Lower lobe of right lung (tissue), 2 donors: ENCODE measurements at places on chromosomes 6 and 20.

DNA sequence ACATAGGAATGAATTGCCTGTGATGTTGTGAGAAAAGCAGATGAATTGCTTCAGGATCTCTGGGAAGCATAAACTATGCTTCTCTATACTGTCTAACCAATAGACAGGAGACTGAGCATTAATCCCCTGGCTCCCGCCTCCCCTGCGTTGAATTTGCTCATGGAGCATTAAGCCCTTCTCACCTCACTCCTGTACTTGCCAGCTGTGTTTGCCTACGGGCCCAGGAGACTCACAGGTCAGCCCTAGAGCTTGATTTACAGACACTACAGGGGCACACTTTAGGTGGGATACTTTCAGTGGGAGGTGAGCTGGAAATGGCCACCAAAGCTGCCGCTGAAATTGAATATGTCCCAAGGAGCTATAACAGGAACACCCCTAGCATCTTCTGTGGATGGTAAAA lies 418.7 kb downstream of the CBLN4 start:
- DNase-seq = no peak

GRCh38 chr6:168015482-168016175 lies 18.2 kb downstream of the KIF25 start:
- DNase-seq = peak; percentile 20

DNA sequence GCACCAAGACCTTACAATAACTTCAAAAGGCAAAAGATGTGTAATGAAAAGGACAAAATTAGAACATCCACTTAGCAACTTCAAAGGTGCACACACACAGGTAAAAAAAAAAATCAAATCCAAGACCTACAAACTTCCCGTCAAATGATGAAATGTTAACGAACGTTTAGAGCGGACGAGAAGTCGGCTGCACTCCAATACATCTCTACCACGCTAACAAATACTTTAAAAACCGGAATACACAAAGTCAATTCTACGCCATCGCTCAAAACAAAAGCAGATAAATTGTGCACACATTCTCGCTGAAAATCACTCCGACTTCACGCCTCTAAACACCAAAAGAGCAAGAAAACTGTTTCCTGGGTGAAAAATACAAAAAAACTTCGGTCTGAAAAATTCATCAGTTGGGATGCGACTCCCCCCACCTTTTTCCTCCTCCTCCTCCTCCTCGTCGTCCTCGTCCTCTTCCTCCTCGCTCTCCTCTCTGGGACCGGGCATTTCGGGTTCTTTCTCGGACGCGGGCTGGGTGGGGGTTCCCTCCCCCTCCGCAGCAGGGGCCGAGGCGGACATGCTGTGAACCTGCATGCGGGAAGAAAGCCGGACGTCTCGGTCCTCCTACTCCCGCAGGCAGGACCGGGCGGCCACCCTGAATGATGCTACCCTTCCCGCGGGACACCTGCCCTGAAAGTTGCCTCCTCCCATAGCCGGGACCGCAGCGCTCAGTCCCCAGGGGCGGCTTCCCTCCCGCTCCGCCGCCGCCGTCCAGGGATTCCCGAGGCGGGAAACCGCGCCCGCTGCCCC lies 712 bp downstream of the DEK start:
- peak; percentile 74 for DNase-seq

GRCh38 chr20:4086771-4087687 lies 71.7 kb upstream of the RNF24 start:
- no peak for DNase-seq

DNA sequence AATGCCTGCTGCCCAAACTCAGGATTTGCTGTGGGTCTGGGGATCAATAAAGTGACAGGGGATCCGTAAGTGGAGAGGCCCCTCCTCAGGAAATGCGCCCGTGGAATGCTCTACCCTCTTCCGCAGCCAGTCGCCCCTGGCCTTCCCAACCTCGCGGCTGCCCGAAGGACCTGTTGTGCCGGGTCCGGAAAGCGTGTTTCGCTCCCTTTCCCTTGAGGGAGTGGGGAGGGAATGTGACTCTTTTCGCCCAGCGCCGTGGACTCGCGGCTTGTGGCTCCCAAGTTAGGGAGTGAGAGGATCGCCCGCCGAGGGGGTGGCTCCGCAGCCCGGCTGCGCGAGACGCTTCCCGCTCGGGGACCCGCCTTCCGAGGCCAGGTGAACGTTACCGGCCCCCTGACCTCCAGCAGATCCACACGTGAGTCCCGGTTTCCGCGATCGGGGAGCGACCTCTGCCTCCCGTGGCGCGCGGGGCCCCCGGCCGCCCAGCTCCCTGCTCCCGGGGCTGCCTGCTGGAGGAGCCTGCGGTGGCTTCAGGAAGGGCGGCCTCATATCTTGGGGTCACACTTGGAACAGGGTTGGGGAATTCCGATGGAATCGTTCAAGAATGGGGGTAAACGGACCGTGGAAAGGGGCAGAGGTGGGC lies 666 bp downstream of the TPD52L1 start:
- peak; percentile 53 for DNase-seq

DNA sequence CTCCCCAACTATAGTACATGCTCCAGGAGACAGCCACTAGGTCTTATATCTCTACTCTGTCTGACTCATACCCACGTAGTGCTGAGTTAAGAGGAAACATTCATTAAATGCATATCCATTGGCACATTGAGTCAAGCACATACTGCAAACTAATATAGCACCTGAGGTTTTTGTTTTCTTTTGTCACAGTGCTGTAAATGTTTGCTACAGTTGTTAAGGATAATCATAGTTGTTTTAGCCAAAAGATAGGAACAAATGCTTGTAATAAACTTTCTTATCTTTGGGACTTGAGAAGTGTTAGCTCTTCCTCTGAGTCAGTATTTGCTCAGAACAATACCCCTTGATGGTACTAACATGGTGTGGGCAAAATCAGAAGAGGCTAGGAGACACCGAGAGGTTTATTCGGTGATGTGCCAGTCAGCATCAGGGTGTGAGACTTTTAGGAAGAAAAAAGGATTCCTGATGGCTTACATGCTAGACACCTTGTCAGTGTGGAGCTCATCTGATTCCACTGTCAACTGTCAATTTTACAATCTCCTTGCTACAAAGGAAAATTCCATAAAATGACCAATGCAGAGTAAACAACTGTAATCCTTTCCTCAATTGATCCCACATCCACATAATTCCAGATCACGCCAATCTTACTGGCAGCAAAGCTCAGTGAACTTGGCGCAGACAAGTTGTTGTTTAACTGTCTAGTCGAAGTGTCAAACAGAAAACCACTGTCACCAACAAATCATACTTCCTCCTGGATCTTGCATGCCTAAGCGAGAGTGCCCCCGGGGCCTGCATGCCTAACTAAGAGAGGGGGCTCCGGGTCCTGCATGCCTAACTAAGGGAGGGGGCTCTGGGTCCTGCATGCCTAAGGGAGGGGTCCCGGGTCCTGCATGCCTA lies 36.1 kb downstream of the ELOVL2 start:
- no peak for DNase-seq

- DNase-seq = no peak
Observed at GRCh38 chr6:157967020-157967419, 14.6 kb upstream of the SYNJ2 start.

DNA sequence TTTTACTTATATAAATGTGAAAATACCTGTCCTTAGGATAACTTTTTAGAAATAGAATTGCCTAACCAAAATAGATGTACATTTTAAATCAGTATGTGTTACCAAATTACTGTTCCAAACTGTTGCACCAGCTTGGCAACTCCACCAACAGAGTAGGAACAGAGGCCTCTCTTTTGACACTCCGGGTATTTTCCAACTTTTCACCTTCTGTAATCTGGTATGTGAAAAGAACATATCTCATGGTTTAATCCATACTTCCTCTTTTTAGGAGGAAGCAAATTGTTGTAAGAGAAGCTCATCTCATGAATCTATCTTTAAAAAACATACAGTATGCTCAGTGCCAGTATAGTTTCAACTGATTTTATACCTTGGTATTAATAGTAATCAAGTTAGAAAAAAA lies 24.9 kb downstream of the RNF144B start:
- no peak for DNase-seq

DNA sequence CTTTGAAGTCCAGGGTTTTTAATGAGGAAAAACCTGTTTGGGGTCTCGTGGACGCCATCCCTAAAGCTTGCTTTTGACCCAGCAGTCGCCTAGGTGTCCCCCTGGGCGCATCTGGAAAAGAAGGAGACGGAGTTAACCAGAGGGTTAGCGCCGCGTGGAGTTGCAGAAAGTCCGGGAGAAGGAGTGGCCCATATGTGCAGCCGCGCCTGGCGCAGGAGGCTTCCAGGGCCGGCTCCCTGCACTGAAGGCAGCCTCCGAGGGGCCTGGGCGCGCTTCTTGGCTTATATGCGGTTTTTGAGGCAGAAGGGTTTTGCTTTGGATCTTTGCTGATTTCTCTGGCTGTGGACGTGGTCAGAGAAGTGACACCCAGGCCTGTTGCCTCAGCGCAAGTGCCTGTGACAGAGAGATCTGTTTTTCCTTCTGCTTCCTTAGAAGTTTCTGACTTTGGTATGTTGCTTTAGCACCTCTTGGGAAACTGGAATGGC lies 987 bp downstream of the TMEM181 start:
- peak; percentile 58 for DNase-seq

DNA sequence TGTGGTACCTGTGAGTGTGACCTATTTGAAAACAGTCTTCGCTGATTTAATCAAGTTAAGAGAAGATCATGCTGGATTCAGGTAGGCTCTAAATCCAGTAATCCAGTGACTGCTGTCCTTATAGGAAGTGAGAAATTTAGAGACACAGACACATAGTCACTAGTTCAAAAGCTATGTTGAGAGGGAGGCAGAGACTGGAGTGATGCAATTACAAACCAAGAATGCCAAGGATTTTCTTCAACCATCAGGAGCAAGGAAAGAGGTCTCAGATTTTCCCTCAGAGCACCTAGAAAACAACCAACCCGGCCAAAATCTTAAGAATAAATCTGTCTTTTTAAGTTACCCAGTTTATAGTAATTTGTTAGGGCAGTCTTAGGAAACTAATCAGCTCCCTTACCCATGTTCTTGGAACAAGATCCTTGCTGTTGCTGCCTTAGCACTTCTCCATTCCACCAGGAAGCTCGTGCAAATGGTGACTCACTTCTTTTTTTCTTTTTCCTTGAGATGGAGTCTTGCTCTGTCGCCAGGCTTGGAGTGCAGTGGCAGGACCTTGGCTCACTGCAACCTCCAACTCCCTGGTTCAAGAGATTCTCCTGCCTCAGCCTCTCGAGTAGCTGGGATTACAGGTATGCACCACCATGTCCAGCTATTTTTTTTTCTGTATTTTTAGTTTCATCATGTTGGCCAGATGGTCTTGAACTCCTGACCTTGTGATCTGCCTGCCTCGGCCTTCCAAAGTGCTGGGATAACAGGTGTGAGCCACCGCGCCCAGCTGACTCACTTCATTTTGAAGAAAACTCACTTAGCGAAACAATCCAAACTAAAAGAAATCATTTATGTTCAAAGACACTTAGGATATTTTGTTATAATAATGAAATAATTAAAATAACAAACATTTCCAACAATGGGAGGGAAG lies 34.4 kb upstream of the ZNF184 start:
- no peak for DNase-seq

- no peak for DNase-seq
Observed at GRCh38 chr6:1542335-1542734, 67.4 kb upstream of the FOXC1 start.

GRCh38 chr20:5932796-5933195 lies 17.5 kb downstream of the TRMT6 start:
- no peak for DNase-seq

DNA sequence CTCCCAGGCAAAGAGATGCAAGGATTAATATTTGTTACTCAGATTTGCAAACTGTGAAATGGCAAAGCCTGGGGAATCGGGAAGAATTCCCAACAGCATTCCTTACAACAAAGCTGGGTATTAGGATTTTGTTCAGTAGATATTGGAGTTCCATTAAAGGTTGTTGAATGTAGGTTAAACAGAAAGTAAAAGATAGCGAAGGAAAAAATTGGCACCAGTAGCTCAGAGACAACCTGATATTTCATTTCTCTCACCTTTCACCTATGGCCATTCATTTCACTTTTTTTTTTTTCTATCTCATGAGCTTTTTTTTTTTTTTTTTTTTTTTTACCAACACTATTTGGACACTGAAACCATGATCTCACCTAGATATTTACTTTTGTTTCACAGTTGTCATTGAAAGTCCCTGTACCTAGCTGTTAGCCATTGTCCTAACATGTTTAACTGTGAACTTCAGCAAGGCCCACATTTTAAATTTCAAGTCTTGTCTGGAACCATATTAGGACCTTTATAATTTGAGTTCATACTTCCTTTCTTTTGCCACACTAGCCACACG lies 552.5 kb downstream of the HAO1 start:
- DNase-seq = no peak

- no peak for DNase-seq
Observed at GRCh38 chr6:98844244-98845210, 10.2 kb downstream of the POU3F2 start.

DNA sequence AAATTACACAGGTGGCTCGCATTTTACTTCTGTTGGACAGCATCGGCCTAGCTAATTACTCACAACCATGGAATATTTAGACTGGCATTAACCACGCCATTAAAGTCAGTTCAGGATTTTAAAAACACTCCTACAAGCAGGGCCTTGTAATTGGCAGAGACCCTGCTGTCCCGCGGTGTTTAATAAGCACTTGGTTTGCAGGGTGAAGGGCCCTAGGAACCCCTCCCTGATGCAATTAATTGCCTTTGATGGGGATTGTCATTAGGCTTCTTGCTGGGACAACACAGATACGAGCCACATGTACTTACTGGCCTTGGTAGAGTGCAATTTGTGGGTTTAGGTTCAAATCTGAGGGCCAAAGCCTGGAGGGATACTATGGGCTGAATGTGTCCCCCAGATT lies 7.8 kb upstream of the VSTM2L start:
- DNase-seq = no peak

GRCh38 chr6:16948396-16948795 lies 153.5 kb upstream of the STMND1 start:
- DNase-seq = no peak

DNA sequence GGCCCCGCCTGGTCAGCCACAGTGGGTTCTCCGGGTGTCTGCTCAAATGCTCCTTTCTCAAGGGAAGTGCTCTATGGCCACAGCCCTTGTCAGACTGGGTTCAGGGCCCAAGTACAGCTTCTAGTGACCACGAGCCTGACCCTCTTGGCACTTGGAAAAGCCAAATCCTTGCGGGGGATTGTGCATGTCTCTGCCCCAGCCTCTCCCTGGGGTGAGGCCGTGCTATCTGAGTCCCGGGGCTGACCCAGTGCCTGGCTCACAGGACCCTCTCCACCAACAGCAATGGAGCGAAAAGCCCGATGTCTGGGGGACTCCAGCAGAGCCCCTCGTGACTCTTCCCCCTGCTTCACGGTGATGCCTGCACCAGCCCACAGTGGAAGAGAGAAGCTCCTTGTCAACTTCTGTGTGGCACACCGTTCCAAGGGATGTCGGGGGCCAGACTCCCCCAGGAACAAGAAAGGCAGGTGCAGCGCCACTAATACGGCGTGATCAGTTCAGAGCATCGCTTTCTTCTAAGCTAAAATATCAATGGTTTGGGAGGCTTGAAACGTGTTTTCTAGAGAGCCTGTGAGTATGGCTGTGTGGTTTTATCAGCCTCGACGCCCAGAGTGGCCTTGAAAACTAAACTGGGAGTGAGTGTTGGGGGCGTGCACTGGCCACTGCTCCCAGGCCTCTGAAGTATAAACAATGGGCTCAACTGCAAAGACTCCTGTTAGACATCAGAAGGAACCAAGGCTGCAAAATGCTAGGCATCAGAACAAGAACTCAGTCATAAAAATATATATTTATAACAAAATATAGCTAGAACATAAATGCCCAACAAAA lies 51.9 kb downstream of the DLL1 start:
- no peak for DNase-seq
